B cell (primary cell): ENCODE measurements at places on chromosomes 1 and 21. TPM values are rescaled to one million over a fixed set of nuclear protein-coding genes. Genes with fewer than 3 reads are reported as not detected.

Gene SELENOF
- total RNA-seq = 178 and 185 TPM in 2 replicates

Gene LRRC39
- 1.5 TPM in 2 replicates for total RNA-seq

Gene ADGRL4
- total RNA-seq = not detected in 2 replicates

Gene ERICH3
- total RNA-seq = 0.27 and 0.46 TPM in 2 replicates

Gene HOOK1
- total RNA-seq = 12.0 and 12.6 TPM in 2 replicates

Gene FLG2
- not detected in 2 replicates for total RNA-seq

Gene RXRG
- total RNA-seq = not detected in 2 replicates

Gene FAM167B
- 4.1 and 5.4 TPM in 2 replicates for total RNA-seq

Gene CD34
- 0.05 TPM in 1 of 2 replicates, not detected in the other for total RNA-seq

Gene IGSF9
- total RNA-seq = 0.15 and 0.37 TPM in 2 replicates

Gene SHE
- 0.07 TPM in 1 of 2 replicates, not detected in the other for total RNA-seq

Gene DMBX1
- total RNA-seq = not detected in 2 replicates

Gene MAEL
- total RNA-seq = not detected in 2 replicates

Gene VANGL2
- 14.4 and 14.5 TPM in 2 replicates for total RNA-seq

Gene PDC
- not detected in 2 replicates for total RNA-seq

Gene NMNAT2
- not detected in 2 replicates for total RNA-seq

Gene WNT9A
- total RNA-seq = 0.07 TPM in 1 of 2 replicates, not detected in the other
